OCI-M1 (cell line): ENCODE measurements at places on chromosomes 5 and 9.

GRCh38 chr9:109455391-109455790 lies 42.7 kb downstream of the PTPN3 start:
- DNase-seq = no peak

DNA sequence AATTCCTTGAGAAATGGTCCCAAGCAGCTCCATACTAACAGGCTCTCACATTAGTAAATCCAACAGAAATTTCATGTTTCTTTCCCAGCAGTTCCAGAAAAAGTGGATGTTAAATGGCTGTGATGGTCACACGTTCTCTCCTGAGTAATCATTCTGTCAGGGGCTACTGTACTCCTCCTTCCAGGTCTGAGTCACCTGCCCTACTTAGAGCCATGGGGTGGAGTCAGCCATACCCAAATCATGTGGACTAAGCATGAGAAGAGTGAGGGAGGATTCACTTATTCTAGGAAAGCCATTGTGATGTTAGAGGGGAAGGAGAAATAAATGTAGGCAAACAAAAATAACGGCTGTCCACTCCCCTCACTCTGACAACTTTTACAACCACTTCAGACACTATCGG lies 547.2 kb downstream of the CSNK1G3 start:
- no peak for DNase-seq

DNA sequence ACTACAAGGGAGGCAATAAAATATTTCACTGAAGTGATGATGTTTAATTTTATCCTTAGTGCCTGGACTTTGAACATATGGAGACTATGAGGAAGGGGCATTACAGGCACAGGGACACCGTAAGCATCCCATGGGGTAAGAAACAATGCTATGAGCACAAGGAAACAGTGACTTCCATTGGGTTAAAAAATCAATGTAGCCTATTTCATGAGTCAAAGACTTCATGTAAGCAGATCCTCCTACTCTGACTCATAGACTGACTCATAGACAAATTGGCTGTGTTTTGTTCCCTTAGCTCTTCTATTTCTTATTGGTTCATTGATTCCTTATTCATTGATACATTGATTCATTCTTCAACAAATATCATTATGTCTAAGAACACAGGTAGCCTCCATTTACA lies 351.0 kb downstream of the PRELID2 start:
- DNase-seq = no peak

- no peak for DNase-seq
Measured at GRCh38 chr5:6728011-6728794, 15.0 kb downstream of the TENT4A start.

GRCh38 chr5:80195837-80196400 lies 59.9 kb downstream of the SERINC5 start:
- DNase-seq = no peak

- DNase-seq = no peak
Measured at GRCh38 chr5:62260513-62260912, 45.5 kb upstream of the KIF2A start.

DNA sequence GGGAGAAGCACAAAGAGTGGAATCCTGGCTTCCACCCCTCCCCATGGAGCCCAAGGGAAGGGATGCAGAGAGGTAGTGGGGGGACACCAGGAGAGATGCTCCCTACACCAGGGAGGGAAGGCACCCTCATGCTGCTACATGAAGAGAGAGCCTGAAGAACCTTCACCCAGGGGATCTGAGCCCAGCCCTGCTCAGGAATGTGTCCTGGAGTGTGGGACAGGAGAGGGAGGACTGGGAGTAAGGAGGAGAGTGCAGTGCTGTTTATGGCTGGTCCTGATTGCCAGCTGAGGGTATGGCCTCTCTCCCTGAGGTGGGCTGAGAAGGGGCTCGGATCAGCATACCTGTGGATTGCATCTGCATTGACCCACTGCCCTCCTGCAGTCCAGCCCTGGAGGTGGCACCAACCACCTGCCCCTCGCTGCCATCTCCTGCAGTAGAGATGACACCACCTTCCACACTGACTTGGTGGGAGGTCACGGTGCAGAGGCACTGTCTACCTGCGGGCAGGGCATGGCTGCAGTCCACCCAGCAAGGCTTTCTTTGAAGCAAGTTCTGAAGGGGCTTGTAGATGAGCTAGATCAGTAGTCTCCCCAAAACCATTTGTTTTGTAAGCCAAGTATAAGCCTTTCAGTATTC lies 114.9 kb upstream of the SLC25A48 start:
- no peak for DNase-seq

GRCh38 chr5:36521838-36522745 lies 84.3 kb upstream of the SLC1A3 start:
- no peak for DNase-seq

DNA sequence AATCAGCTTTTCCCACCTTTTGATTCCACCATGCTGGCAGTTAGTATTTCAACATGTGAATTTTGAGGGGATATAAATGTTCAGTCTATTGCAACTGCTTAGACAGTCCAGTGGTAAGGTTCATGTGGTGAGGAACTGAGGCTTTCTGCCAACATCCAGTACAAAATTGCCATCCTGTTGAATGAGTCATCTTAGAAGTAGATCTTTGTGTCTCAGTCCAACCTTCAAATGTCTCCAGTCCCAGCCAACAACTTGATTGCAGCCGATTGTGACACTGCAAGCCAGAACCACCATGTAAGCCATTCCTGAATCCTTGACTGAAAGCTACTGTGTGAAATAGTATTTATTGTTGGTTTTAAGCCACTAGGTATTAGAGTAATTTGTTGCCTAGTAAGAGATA lies 331.5 kb upstream of the GRIN3A start:
- DNase-seq = no peak

- DNase-seq = no peak
Measured at GRCh38 chr9:79764374-79764773, 192.6 kb downstream of the TLE4 start.

DNA sequence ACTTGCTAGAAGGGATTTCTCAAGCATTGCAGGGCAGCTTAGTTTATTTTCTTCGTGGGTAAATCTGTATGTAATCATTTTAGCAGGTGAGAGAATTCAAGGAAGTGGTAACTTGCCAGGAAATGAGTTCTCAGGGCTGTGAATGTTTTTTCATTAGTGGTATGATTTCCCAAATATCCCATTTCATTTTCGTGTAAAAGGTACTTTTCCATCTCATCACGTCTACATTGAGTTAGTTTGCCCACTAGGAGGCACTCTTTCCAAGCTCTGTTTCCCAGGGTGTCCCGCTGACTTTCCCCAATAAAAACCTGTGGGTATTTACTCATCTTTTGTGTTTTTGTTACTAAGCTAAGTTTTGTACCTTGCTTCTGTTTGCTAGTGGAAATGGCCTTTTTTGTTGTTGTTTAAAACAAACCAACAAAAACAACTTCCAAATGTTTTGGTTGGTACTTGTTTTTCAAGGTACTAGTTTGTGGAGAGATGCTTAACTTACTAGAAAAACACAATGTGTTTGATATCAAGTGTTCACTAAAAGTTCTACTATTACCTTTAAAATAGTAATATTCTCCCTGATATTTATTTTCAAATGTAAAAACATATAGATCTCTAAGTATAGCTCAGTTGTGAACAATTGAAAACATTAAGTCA lies 373.6 kb downstream of the ADGRV1 start:
- peak; percentile 63 for DNase-seq

DNA sequence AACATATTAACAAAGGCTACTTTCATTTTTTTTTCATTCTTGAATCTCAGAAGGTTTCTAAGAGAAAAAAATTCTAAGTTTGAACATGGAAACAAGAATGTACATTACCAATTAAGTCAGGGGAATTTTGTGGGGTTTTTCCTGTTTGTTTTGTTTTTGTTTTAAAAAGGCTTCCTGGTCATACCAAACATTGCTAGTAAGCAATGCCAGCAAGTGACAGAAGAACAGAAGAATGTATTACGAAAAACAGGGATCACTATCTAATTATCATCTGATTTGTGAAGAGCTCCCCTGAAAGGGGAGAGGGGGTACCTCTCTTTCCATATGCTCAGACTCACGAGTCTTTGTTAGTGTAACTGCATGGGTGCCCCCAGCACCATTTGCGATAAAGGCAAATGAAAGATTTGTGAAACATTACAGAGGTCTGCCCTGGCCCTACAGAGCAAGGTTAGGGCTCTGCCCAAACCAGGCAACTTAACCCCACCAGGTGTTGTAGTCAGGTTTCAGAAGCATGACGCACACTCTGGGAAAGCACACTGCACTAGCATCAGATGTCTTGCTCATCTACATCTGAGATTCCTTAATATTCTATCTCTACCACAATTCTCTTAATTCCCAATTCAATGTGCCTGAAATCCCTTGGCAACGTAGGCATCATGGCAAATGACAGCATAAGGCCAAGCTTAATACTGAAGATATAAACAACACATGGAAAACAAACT lies 268.2 kb downstream of the MLLT3 start:
- no peak for DNase-seq

- no peak for DNase-seq
Measured at GRCh38 chr9:93059715-93060578, 1.4 kb downstream of the SUSD3 start.

DNA sequence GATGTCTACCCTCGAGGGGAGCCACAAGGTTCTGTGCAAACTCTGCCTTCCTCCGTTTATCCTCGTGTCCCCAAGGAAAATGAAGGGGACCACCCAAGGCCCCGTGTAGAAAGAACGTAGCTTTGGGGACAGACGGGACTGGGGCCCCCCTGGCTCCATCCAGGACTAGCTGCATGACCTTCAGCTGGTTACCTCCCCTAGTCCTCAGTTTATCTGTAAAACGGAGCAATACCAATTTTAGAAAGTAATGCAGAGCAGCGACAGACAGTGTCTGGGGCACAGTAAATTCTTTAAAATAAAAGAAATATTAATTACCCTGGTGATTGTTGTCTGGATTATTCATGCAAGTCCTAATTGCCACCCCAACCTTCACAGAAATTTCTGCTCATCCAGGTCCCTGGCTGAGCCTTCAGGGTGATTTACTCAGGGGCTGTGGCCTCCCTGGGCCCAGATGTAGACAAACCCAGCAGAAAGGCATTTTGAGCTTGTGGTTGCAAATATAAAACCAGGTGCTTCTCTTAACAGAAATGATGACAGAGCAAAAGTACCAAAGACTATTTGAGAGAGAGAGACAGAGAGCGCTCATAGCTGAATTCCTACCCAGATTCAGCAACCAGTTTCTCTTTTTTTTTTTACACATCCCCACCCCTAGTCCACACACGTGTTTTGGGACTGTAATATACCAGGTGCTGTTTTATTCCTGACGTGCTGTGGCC lies 155.1 kb upstream of the SMIM23 start:
- DNase-seq = no peak

DNA sequence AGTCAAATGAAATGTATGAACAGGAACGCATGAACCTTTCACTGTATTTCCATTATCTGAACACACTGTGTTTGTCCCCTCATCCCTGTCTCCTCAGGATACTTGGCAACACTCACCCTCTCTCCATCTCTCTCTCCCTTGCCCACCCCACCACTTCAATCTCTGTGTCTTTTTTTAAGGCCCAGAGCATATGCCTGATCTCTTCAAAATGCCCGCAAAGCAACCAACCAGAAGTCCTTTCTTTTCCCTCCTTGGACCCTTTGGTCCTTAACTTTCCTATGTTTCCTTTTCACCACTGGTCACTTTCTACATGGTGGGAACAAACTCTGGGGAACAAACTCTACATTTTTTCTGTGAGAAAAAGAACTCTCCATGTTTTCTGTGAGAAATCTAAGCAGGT lies 3.2 kb upstream of the IRF1 start:
- DNase-seq = no peak

GRCh38 chr5:142222225-142222865 lies 102.5 kb downstream of the SPRY4 start:
- DNase-seq = no peak

DNA sequence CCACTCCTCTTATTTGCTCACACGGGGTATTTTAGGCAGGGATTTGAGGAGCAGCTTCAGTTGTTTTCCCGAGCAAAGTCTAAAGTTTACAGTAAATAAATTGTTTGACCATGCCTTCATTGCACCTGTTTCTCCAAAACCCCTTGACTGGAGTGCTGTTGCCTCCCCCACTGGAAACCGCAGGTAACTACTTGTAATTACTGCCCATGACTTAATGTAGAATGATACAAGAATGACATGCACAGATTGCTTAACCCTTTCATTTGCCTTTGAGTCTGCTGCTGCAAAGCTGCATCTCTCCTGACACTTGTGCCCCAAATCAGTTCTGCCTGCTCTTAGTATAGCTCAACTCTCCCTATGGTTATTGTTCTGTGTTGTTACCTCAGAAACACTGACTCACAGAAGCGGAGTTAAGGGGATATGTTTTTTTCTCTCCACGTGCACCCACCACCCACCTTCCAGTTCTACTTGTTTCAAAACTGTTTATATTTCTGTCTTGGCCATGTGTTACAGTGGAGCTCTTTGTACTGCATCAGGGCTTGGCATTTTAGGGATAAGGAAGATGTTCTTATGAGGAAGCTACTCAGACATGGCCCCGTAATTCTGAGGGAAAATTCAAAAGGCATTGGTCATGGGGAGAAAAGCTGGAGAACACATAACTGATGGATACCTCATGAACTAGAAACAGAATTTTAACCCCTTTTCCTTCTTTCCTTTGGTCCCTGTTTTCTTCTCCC lies 2.3 kb downstream of the ADRB2 start:
- DNase-seq = no peak

DNA sequence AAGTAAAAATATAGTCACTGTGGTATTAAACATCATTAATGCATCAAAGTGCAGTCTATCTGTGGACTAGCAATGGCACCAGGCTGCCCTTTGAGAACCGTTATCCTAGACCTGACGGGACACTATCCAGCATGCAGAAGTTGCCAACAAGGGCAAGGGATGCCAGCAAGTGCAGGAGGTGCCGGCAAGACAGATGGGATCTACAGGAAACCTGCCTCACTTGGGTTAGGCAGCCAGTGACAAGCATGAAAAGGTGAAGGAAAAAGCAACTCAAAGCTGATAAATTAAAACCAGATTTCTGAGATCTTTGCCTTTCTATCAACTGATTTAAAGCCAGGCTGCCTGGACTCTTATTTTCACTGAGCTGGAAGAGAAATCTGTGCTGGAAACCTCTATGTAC lies 315.2 kb upstream of the PDE4D start:
- DNase-seq = no peak

DNA sequence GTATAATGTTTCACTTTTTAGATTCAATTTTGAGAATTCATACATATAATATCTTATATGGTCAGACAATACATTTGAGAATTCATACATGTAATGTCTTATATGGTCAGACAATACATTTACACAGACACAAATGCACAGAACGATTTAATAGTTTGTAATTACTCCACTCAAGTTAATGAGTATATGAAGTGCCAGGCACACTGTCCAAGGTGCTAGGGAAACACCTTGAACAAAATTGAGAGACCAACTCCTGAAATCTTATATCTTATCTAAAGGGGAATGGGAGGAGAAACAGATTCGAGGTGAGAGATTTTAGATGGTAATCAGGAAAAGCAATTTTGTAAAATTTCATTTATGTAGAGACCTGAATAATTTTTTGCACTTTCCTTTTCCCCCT lies 994.7 kb downstream of the CDH12 start:
- no peak for DNase-seq

- DNase-seq = peak; percentile 82
Measured at GRCh38 chr9:100216178-100216787, 117.2 kb downstream of the INVS start.
